ENCODE measurements at places on chromosomes 2 and 18. TPM values are rescaled to one million over a fixed set of nuclear protein-coding genes. Genes with fewer than 3 reads are reported as not detected.

DNA sequence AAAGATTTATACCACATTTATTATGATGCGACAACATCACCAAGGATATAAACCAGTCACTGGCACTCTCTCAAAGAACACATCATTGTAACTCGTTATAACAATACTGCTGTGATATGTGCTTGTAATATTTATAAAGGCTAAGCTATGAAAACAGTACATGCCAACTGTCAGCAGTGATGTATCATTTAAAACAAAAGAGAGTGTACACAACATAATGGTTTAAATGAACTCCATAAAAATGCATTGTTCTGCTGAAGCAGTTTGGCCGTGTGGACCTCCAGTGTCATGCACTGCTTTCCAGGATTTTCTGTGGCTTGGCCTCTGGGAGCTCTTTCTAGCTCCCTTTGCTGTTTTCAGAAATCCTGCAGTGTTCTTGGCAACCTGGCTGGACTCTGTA is 215.6 kb downstream of the MTX2 start:
- H3K36me3 ChIP-seq, result no peaks in the 10 kb centered on the region
- no peak overlapping the region for H3K27ac ChIP-seq
- no peak for DNase-seq
- H3K4me1 ChIP-seq, result no peaks in the 10 kb centered on the region
- no peak overlapping the region for H3K4me3 ChIP-seq
- peaks cover 9% of the 10 kb centered on the region for H3K27me3 ChIP-seq

DNA sequence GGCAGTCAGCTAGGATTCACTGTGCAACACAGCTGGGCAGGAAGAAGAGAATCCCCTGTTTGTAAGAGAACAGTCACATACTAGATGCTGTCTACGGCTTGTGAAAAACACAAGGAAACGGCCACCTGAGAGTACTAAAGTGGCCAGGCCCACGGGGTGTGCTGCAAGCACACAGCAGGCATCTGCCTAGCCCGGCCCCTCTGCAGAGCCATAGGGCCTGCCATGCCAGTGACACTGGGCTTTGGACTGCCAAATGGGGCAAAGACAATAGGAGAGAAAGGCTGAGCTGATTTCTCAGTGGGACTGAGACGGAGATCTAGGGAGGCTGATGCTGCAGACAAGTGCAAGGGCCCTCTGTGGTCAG is 10.3 kb downstream of the TUBB6 start:
- peaks cover 20% of the 10 kb centered on the region for H3K36me3 ChIP-seq
- H3K4me1 ChIP-seq, result no peaks in the 10 kb centered on the region
- no peak for DNase-seq
- H3K27me3 ChIP-seq, result no peaks in the 10 kb centered on the region
- no peak overlapping the region for H3K27ac ChIP-seq

DNA sequence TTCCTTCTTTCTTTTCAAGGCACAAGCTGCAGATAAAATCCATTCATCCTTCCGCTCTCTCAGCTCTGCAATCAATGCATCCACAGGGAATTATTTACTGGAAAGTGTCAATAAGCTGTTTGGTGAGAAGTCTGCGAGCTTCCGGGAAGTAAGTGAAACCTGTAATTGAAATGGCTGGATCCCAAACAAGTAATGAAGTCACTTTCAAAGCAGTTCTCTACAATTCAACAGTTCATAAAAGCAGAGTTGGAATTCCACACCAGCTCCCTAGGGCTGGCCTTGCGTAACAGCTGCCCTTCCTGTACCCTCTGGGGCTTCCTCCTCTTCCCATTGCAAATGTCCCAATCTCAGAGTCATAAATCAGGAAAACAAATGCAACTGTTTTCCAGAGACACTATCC is 9.6 kb downstream of the SERPINB2 start:
- no peaks in the 10 kb centered on the region for H3K27me3 ChIP-seq
- H3K4me1 ChIP-seq, result no peaks in the 10 kb centered on the region
- H3K27ac ChIP-seq, result no peak overlapping the region
- H3K4me3 ChIP-seq, result no peak overlapping the region
- no peak for DNase-seq
- H3K36me3 ChIP-seq, result no peaks in the 10 kb centered on the region

DNA sequence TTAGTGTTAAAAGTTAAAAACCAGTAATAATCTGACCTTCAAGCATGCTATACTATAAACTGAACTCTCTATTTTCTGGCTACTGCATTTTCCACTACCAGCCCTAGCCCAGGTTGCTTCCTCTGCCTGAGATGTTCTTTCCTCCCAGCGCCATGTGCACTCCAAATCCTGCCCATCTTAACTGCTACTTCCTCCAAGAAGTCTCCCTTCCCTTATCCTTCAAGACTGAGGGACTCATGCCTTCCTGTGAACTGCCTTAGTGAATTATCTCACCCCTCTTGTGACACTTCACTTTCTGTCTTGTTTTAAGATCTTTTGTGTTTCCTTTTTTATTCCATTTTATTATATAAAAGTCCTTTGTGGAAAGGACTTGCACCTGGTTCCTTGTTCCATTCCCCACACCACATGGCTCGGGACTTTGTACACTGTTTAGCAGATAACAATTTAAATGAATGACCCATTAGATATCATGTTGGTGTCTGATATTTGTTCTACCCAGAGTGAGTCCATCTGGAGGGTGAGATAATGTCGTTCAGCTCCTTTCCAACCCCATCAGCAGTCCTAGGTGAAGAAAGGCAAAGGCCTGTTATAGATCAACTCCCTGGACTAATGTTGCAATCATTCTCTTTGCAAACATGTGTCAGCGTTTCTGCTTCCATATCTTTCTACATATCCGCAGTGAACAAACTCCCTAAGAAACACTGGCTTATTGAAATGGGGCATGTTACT is 20.9 kb upstream of the AGFG1 start:
- peak overlapping the region; percentile 96 for H3K27ac ChIP-seq
- H3K36me3 ChIP-seq, result no peaks in the 10 kb centered on the region
- H3K4me3 ChIP-seq, result no peak overlapping the region
- H3K4me1 ChIP-seq, result peaks cover 37% of the 10 kb centered on the region

- no peak overlapping the region for H3K27ac ChIP-seq
- DNase-seq, result no peak
- H3K36me3 ChIP-seq, result no peaks in the 10 kb centered on the region
- no peak overlapping the region for H3K4me3 ChIP-seq
- H3K27me3 ChIP-seq, result peaks cover 51% of the 10 kb centered on the region
These were observed 6.4 kb downstream of the CELF4 start for GRCh38 chr18:37559194-37559593.

- H3K27ac ChIP-seq, result peak overlapping the region; percentile 96
- no peaks in the 10 kb centered on the region for H3K27me3 ChIP-seq
- no peaks in the 10 kb centered on the region for H3K36me3 ChIP-seq
- H3K4me1 ChIP-seq, result peaks cover 27% of the 10 kb centered on the region
These were observed 463 bp downstream of the PPP1CB start for GRCh38 chr2:28751956-28752630.

- H3K36me3 ChIP-seq, result no peaks in the 10 kb centered on the region
- H3K4me1 ChIP-seq, result no peaks in the 10 kb centered on the region
- DNase-seq, result no peak
- no peak overlapping the region for H3K27ac ChIP-seq
- no peaks in the 10 kb centered on the region for H3K27me3 ChIP-seq
These were observed 142.0 kb upstream of the APCDD1 start for GRCh38 chr18:10312326-10313015.

- peaks cover 16% of the 10 kb centered on the region for H3K4me1 ChIP-seq
- no peak overlapping the region for H3K27ac ChIP-seq
- H3K36me3 ChIP-seq, result no peaks in the 10 kb centered on the region
- no peak for DNase-seq
- H3K4me3 ChIP-seq, result no peak overlapping the region
These were observed 11.7 kb upstream of the SMAD7 start for GRCh38 chr18:48962252-48962993.

DNA sequence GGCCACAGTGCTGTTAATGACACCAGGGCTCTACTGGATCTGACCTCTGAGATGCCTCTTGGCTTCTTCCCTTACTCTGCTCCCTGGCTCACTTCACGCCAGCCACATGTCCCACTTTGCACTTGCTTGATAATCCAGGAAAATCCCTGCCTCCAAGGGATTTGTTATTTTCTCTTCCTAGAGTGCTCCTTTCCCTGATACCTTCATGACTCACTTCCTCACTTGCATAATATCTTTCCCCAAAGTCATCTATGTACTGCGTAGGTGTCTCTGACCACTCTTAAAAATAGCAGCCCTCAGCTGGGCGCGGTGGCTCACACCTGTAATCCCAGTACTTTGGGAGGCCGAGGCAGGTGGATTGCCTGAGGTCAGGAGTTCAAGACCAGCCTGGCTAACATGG is 572.3 kb downstream of the PLCL1 start:
- H3K27ac ChIP-seq, result no peak overlapping the region
- peaks cover 2% of the 10 kb centered on the region for H3K4me1 ChIP-seq
- no peak for DNase-seq
- H3K36me3 ChIP-seq, result no peaks in the 10 kb centered on the region
- H3K27me3 ChIP-seq, result no peaks in the 10 kb centered on the region

DNA sequence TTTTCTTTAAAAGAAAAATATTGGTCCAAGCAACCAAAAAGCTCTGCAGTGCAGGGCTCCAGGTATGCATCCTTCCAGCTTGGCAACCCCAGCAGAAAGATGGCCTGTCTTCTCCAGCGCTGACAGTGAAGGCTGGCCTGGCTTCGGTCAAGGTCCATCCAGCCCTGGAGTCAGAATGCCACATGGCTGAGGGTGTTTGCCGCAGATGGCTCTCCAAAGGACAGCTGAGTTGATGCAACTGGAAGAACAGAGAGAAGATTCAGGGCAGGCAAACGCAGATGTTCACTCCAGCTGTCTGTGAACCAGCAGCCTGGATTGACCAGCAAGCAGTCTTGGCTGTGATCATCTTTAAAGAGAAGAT is 51.4 kb downstream of the MARCO start:
- no peak overlapping the region for H3K27ac ChIP-seq
- DNase-seq, result no peak
- no peaks in the 10 kb centered on the region for H3K4me1 ChIP-seq
- no peaks in the 10 kb centered on the region for H3K36me3 ChIP-seq

- peaks cover 12% of the 10 kb centered on the region for H3K4me1 ChIP-seq
- DNase-seq, result no peak
- H3K4me3 ChIP-seq, result no peak overlapping the region
- peaks cover 15% of the 10 kb centered on the region for H3K36me3 ChIP-seq
These were observed 50.4 kb downstream of the UXS1 start for GRCh38 chr2:106143495-106144215.

DNA sequence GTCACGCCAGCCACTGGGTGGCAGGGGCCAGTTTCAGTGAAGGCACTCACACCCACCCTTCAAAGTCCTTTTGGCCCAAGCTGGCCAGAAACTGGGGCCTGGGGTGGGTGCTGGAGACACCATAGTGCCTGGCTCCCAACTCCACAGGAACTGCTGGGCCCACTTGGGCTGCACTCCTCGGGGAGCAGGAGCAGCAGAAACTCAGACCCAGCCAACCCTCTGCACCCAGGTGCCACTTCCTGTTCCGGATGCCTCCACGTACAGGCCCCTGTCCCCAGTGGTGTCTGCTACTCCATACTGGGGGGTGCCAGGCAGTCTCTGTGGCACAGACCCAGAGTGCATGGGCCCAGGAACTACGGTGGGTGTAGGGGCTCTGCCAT is 42.5 kb upstream of the ZNF519 start:
- H3K4me3 ChIP-seq, result no peak overlapping the region
- no peaks in the 10 kb centered on the region for H3K4me1 ChIP-seq
- H3K36me3 ChIP-seq, result no peaks in the 10 kb centered on the region
- H3K27ac ChIP-seq, result no peak overlapping the region

GRCh38 chr2:208250388-208250787 is 4.5 kb downstream of the IDH1 start:
- no peaks in the 10 kb centered on the region for H3K27me3 ChIP-seq
- H3K4me1 ChIP-seq, result peaks cover 14% of the 10 kb centered on the region
- no peak for DNase-seq
- peaks cover 44% of the 10 kb centered on the region for H3K36me3 ChIP-seq

DNA sequence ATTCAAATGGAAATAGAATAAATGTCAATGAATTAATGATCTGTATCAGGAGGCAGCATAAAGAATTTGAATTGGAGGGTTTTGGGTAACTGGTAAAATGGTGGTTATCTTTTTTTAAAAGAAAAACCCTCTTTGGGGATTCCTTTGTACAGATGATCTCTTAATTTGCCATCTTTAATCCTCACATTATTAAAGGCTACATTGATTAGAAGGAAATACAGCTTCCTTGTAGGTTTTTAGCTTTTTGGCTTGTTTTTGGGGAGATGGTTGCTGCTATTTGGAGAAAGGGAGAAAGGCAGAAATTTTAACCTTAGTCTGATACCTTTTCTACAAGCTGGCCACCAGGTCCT is 600 bp upstream of the MAPRE2 start:
- peaks cover 18% of the 10 kb centered on the region for H3K4me1 ChIP-seq
- DNase-seq, result no peak
- no peaks in the 10 kb centered on the region for H3K27me3 ChIP-seq
- H3K27ac ChIP-seq, result peak overlapping the region; percentile 41

DNA sequence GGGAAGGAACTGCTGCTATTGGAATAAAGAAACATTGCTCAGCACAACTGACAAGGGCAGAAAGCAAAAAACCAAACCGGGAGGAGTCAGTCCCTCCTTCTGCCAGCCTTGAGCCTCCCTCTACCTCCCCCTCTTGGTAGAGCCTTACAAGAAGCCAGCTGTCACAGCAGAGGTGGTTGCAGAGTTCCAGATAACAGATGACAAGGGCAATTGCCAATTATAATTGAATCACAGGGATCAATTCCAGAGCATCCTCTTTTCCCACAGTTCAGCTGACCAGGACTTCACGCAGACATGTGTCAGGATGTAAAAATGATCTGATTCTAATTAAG is 548.2 kb upstream of the LRRTM1 start:
- no peaks in the 10 kb centered on the region for H3K4me1 ChIP-seq
- H3K4me3 ChIP-seq, result no peak overlapping the region
- no peak overlapping the region for H3K27ac ChIP-seq

DNA sequence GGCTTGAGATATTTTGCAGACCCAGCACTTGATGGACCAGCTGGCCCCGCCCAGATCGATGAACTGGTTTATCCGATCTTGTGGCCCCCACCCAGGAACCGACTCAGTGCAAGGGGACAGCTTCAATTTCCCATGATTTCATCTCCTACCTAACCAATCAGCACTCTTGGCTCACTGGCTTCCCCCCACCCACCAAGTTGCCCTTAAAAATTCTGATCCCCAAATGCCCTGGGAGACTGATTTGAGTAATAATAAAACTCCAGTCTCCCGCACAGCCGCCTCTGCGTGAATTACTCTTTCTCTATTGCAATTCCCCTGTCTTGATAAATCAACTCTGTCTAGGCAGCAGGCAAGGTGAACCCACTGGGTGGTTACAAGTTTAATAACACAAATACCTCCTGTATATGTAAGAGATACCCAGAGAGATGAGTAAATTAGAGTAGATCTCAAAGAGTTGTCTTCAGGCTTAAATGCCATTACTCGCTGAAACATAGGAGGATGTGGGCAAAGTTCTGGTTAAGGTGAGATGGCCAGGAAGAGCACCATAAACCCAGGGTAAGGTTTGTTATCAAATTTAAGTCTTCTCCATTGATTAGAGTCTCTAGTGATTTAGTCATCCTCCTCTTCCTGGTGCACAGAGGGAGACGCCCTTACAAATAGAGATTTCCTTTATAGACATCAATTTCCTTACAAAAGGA is 222.8 kb downstream of the ARL4C start:
- no peak overlapping the region for H3K27ac ChIP-seq
- H3K36me3 ChIP-seq, result no peaks in the 10 kb centered on the region
- peaks cover 5% of the 10 kb centered on the region for H3K4me1 ChIP-seq
- H3K27me3 ChIP-seq, result no peaks in the 10 kb centered on the region
- no peak overlapping the region for H3K4me3 ChIP-seq
- no peak for DNase-seq

The DCTN1 gene
- 90.7 TPM for polyA plus RNA-seq

The CFC1 gene
- 3.7 TPM for polyA plus RNA-seq

The PTGR3 gene
- 46.9 TPM for polyA plus RNA-seq

The CRYBA2 gene
- 13.3 TPM for polyA plus RNA-seq

The L3MBTL4 gene
- polyA plus RNA-seq, result 4.0 TPM

The SERPINB7 gene
- polyA plus RNA-seq, result 0.09 TPM

The SCN7A gene
- polyA plus RNA-seq, result 6.7 TPM

The DSEL gene
- polyA plus RNA-seq, result 8.4 TPM

Measured in large intestine (tissue), 12 donors.